ENCODE measurements at places on chromosomes 4 and X. TPM values are rescaled to one million over a fixed set of nuclear protein-coding genes. Genes with fewer than 3 reads are reported as not detected.

Gene CC2D2A
- total RNA-seq, result 11.8 TPM

Gene TKTL1
- not detected for total RNA-seq

Gene CXCL10
- total RNA-seq, result not detected

Gene DGKK
- total RNA-seq, result not detected

Gene CACNA1F
- not detected for total RNA-seq

Gene MAGEA10
- total RNA-seq, result not detected

Gene XK
- 0.15 TPM for total RNA-seq

Gene APLN
- 0.83 TPM for total RNA-seq

Gene VCX2
- total RNA-seq, result not detected
